ENCODE measurements at places on chromosomes 11 and 22.

- no peak for DNase-seq
These were observed 37.9 kb upstream of the PRR5 start for GRCh38 chr22:44664149-44664548.

DNA sequence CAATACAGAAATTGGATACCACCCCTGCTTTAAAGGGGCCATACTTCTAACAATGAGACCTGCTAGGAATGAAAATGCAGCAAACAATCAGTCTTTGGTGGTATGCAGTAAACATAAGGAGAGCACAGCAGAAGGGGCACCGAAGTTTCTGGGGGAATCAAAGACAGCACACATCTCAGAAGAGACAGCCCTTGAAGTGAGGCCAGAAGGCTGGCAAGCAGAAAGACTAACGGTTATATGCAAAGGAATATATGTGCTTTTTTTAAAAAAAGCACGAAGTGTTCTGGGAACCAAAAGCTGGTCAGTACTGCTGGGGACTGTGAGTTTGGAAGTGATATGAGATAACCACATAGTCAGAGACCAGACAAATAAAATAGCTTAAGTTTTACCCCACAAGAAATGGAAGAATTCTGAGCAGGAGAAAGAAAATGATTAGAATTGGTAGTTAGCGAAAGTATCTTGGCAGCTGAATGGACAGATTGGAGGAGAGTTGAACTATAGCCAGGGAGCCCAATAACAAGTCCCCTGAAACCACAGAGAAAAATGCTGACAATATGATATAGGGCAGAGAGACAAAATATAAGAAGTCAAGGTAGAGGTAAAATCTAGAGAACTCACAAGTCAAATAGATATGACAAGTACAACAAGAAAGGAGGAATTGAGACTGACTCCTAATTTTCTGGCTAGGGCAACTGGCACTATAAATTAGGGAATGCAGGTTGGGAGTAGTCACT, 125.7 kb downstream of the MRTFA start:
- no peak for DNase-seq

DNA sequence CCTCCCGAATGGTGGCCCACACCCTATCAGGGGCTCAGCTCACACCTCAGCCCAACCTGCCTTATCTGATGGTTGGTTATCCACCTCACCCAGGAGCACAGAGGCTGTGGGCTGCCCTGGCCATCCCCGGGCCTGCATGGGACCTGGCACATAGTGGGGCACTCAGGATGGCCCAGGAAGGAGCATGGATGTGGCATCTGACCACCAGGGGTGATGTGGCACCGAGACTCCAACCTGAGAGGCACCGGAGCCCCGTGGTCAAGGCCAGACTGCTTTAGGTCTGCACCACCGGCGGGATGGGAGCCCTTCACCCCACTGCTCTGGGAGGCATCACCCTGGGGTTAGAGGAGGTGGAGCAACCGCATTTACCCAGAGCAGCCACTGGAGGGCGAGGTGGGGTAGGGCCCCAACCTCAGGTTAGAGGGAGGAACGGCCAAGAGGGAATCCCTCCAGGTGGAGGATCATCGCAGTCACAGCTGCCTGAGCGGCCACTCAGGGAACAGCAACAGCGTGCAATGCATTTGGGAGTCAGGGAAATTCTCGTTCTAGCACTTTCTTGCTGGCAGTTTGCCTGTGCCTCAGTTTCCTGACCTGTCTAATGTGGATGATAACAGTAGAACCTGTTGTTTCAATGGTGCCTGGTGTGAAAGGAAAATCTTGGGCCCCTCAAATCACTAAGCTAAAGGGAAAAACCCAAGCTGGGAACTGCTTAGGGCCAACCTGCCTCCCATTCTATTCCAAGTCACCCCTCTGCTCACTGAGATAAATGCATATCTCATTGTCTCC, 52.9 kb upstream of the CARS1 start:
- peak; percentile 22 for DNase-seq

- no peak for DNase-seq
These were observed 43.6 kb upstream of the GALNT18 start for GRCh38 chr11:11665407-11665806.

DNA sequence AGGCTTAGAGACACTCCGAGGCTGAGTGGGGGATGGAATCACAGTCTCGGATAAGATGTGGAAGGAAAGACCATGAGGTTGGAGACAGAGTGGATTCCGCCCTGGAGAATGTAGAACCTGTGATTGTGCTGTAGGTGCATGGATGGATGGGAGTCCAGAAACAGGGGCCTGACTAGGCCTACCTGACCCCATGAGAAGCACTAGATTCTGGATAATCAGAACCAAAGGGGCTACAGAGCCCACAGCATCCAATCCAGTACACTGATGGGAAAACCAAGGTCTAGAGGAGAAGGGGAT, 32.3 kb upstream of the FCHSD2 start:
- no peak for DNase-seq

DNA sequence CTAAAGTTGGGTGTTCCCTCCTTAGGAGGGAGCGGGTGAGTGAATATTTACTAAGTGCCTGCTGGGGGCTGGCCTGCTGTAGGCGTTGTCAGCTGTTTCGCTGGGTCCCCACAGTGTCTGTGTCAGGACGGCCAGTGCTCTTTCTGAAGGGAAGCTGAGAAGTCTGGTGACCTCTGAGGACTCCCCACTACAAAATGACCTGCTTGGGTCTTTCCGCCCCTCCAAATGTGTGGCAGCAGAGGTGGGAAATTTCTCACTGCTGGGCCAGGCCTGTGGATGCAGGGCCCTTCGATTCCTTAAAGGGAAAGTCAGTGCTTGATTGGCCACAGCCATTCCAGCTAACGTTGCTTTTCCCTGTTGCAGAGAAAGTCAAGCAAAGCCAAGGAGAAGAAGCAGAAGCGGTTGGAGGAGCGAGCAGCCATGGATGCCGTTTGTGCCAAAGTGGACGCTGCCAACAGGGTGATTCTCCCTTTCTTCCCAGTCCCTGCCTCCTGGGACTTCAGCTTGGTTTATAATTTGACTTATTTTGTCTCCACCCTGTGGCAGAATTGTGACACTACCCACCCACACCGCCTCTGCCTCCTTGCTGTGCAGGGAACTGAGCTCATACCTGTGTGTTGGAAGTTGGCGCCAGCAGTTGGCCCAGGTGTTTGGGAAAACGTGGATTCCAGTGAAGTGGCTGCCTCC, 6.8 kb downstream of the NAA40 start:
- peak; percentile 43 for DNase-seq

DNA sequence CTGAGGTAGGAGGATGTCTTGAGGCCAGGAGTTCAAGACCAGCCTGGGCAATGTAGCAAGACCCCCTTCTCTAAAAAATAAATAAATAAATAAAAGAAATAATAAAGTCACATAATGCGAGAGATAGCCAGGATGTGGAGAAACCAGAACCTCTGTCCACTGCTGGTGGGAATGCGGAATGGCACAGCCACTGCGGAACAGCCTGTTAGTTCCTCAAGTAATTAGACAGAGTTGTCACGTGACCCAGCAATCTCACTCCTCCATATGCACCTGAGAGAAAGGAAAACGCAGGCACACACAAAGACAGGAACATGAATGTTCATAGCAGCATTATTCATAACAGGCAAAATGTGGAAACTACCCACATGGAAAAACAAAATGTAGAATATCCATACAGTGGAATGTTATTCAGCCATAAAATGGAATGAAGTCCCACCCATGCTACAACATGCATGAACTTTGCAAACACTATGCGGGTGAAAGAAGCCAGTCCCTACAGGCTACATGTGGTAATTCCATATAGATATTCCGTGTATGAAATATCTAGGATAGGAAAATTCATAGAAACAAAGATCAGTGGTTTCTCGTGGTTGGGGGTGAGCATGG, 27.4 kb downstream of the LIF start:
- DNase-seq, result no peak

DNA sequence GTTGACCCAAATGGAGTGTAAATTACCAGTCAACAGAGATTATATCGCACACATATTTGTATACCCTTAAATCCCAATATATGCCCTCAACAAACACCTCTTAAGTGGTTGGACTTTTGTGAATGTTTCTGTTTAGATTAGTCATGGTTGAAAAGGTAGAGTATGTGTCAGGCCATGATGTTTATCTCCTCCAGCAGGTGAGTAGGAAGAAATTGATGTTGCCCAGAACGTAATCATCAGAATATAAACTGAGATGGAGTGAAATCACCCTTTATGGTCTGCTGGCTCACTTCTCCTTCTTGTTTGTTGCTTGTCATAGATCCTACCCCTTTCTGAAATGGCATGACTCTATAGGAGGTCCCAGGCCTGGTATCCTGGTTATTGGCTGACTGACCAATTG, 431.8 kb downstream of the ETS1 start:
- no peak for DNase-seq

GRCh38 chr22:17368554-17369438, 464 bp upstream of the CECR2 start:
- no peak for DNase-seq

GRCh38 chr11:102220728-102221467, 96.4 kb upstream of the BIRC3 start:
- DNase-seq, result no peak

DNA sequence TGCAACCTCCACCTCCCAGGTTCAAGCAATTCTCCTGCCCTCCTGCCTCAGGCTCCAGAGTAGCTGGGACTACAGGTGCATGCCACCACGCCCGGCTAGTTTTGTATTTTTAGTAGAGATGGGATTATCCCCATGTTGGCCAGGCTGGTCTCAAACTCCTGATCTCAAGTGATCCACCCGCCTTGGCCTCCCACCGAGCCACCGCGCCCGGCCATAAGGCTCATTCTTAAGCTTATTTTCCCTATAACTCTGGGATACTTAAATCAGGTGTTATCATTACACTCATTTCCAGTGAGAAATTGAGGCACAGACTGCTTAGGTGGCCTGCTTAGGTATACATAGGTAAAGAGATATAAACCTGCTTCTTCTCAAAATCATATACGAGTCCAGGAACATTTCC, 188.3 kb upstream of the MTNR1B start:
- DNase-seq, result no peak

- no peak for DNase-seq
These were observed 3.3 kb downstream of the ST3GAL4 start for GRCh38 chr11:126358763-126359160.

- DNase-seq, result no peak
These were observed 9.4 kb upstream of the RNF185 start for GRCh38 chr22:31150615-31151014.

GRCh38 chr11:60981515-60981914, 10.0 kb downstream of the CD6 start:
- DNase-seq, result no peak

DNA sequence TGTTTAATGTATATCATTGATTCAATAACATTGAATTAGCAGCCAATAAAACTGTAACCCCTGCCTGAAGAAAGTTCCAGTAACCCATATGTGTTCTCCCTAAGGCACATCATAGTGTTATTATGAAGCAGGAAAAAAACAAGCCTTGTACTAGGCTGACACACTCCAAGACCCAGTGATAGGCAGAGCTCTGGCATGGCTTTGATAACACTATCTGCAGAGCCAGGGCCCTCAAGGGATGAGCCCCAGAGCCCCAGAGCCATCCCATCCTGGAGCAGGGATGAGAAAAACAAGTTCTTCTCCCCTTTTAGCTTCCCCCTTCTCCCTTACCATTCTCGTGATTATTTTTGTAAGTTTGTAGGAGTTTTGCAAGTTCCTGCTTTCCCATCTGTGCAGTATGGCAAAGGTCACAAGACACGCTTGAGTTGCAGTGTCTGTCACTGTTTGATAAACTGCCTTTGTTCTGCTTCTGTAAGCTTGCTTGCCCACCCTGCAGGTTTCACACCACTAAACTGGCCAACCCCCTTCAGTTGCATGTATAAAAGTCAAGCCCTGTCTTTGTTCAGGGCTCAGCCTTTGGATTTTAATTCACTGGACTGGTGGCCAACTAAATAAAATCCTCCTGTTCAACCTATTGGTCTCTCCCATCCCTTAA, 22.3 kb upstream of the GUCY1A2 start:
- no peak for DNase-seq

DNA sequence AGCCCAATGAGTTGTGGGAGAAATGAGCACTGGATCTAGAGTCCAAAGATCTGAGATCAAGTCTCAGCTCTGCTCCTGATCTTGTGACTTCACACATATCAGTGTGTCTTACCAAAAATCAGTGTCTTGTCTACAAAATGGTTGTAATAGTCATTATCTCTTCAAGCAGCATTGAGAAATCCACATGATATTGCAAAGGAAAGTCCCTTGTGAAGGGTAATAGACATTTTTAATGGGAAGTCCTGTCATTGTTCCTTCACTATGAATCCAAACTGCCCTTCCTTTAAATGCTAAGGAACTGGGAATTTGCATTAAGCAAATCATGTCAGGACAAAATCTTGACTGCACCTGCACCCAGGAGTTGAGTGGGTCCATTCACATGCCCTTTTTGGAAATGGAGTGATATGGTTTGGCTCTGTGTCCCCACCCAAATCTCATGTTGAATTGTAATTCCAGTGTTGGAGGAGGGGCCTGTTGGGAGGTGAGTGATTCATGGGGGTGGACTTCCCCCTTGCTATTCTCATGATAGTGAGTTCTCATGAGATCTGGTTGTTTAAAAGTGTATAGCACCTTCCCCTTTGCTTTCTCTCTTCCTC, 51.1 kb downstream of the COMMD9 start:
- DNase-seq, result no peak

GRCh38 chr22:23179381-23180299, 669 bp upstream of the BCR start:
- no peak for DNase-seq

DNA sequence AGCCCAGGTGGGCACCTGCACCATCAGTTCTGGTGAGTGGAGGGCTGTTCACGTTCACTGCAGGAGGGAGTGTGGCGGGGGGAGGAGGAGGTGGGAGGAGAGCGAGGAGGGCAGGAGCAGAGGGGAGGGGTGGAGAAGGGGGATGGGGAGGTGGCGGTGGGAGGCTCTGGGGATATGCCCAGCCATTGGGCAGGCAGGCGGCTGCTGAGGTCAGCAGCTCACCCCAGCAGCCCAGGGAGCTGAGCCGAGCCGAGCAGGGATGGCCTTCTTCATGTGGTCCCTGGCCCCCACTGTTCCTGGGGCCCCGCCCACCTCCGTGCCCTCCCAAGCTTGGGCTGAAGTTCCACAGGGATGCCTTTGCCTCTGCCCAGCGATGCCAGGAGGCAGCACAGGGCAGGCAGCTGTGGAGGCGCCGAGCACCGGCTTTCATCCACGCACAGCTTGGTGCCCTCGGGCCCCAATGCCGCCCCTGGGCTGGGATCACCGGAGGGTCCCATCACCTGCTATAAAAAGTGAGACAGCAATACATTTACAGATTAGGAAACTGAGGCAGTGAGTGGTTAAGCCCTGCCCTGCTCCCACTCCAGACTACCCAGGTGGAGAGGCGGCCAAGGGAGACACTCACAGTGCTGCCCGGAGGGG, 21.6 kb downstream of the RTN4R start:
- no peak for DNase-seq

- no peak for DNase-seq
These were observed 87.9 kb downstream of the NCAM1 start for GRCh38 chr11:113048820-113049768.

DNA sequence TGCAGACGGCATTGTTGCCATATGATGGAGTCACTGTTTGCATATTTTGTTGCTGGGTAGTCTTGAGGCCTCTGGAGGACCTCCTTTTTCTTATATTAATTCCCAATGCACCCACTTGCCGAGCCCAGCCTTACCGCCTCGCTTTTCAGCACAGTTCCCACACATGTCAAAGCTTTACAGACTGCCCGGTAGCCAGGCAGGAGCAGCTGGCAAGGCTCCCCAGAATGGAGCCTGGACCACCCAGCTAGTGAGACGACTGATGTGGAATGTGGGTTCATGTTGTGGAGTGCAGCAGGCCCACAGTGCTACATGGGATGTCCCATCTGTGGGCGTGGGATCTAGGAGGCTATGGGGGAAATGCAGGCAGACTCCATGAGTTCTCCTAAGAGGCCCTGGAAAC, 99.4 kb upstream of the MTMR2 start:
- DNase-seq, result no peak

Measured in activated CD4-positive, alpha-beta T cell treated with anti-CD3 and anti-CD28 coated beads for 24 hours (primary cell).